Panc1 (cell line): ENCODE measurements at places on chromosomes 6 and 20.

DNA sequence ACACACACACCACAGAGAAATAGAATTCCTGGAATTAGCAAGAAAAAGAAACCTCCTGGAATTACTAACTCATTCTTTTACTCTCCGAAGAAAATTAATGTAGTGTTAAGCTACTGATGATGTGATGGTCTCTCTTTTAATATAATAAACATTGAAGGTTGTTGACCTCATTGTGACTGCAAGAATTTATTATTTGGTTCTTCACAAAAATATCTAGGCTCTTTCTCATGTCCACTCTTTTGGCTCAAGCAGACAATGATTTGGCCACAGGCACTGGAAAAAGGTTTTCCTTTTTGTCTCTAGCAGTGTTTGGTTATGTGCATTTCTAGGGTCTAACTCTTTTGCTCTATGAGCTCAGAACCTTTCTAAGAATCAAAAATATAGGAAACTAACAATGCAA lies 811.9 kb downstream of the TENT5A start:
- DNase-seq = no peak

- no peak for DNase-seq
These were observed 50.3 kb upstream of the LY86 start for GRCh38 chr6:6538261-6538660.

DNA sequence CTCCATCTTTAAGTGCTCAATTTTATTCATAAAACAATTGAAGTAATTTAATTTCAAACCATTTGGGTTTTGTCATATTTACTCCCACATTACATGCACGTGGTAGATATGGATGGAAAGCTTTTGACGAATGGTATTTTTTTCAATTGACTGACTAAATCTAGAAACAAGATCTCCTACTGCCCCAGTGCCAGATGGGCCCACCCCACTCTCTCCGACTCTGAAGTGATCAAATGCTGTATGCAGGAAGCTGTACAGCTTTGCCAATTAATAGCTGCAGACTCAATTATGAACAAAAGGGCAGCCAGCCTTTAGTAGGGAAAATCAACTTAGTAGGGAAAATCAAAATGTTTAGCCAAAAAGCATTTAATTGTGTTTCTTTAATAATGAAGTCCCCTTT lies 46.2 kb downstream of the PACRG start:
- DNase-seq = no peak

- no peak for DNase-seq
These were observed 199.2 kb upstream of the CDH4 start for GRCh38 chr20:61052776-61053442.

DNA sequence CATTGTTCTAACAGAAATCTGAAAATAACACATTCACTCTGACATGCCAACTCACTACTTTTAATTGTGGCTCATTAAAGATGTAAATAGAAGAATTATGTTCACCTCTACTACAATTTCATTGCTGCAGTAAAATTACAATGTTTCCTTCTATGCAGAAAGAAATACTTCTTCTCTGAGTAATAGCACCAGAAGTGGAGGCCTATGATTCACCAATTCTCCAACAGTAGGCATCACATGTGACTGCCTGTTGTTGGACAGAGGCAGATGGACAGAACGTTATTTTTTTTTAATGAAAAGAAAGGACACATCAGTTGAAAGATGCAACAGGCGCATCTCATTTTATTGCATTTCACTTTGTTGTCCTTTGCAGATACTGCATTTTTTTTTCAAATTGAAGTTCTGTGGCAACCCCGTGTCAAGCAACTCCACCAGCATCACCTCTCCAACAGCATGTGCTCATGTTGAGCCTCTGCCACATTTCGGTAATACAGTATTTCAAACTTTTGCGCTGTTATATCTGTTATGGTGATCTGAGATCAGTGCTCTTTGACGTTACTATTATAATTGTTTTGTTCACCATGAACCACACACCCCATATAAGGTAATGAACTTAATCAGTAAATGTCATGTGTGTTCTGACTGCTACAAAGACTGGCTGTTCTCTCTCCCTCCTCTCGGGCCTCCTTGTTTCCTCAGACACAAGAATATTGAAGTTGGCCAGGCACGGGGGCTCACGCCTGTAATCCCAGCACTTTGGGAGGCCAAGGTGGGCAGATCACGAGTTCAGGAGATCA lies 121.4 kb downstream of the ATXN1 start:
- peak; percentile 27 for DNase-seq

DNA sequence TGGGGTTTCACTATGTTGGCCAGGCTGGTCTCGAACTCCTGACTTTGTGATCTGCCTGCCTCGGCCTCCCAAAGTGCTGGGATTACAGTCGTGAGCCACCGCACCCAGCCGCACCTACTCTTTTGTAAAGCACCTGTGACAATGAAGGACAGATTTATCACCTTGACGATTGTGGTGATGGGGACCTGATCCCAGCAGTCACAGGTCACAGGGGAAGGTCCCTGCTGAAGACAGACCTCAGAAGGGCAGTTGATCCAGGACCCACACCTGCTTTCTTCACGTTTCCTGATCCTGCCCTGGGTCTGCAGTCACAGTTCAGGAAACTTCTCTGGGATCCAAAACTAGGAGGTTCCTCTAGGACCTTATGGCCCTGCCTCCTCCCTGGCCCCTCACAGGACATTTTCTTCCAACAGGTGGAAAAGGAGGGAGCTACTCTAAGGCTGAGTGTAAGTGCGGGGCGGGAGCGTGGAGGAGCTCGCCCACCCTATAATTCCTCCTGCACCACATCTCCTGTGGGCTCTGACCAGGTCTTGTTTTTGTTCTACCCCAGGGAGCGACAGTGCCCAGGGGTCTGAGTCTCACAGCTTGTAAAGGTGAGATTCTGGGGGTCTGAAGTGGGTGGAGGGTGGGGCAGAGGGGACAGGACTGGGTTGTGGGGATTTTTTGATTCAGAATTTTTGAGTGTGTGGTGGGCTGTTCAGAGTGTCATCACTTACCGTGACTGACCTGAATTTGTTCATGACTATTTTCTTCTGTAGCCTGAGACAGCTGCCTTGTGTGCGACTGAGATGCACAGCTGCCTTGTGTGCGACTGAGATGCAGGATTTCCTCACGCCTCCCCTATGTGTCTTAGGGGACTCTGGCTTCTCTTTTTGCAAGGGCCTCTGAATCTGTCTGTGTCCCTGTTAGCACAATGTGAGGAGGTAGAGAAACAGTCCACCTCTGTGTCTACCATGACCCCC lies 3.0 kb downstream of the HLA-E start:
- no peak for DNase-seq

DNA sequence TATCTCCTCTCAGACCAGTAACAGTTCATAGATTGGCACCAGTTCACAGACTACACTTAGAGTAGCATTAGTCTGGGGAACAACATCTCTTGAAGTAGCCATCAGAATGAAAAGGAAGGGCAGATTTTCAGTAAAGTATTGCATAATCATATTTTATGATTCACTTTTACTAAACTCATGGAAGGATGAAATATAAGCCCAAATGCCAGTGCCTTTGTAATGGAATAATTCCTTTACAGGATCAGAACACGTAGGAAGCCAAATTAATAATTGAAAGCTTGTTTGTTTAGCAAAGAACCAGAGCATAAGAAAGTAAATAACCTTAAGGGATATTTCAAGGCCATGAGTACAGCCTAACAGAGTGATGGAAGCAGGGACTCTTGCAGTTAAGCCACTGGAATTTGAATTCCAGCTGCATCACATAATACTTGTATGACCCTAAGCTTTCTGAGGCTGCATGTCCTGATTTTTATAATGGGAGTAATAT lies 11.4 kb upstream of the LOC128125822 start:
- no peak for DNase-seq

GRCh38 chr6:52725535-52726192 lies 37.6 kb downstream of the GSTA2 start:
- DNase-seq = no peak

DNA sequence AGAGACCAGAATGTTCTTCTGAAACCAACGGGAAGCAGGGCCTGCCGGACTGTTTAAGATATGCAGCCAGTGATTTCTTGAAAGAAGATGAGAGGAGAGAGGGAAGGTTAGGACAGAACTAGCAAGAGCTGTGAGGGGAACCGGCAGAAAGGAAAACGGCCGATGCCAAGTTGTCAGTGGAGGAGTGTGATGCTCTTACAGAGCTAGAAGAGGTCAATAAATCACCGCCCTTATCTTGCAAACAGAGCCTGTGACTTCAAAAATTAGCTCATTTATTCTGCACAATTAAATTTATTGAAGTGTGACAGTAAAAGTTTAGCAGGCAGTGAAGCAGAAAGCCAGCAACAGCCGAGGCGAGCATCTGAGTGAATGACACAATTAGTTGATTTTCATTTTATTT lies 509.5 kb upstream of the ID4 start:
- no peak for DNase-seq

DNA sequence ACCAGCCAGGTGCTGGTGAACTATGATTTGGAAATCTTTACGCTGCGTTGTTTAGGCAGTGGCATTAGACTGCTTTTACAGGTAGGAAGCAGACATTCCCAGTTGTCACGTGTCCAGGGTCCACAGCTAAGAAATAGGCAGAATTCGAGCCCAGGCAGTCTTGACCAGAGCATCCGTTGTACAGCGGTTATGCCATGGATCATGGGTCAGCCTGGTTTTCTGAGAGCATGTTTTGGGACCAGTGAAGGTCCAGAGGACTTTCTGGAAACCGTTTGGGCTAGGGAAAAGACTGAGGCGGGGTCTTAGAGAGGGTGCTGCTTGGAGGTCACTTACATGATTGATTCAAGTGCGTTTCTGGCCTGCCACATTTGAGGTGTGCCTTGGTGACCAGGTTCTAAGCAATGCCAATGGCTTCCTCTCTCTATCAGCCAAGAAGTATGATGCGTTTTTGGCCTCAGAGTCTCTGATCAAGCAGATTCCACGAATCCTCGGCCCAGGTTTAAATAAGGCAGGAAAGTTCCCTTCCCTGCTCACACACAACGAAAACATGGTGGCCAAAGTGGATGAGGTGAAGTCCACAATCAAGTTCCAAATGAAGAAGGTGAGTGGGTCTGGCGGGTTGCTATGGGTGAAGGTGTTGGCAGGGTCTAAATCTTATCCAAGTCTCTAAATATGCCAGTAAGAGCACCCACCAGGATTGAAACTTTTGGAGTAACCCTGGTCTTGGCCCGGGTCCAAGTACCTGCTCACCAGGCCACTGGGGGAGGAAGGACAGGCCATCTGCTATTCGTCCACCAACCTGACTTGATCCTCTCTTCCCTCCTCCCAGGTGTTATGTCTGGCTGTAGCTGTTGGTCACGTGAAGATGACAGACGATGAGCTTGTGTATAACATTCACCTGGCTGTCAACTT lies 1.8 kb downstream of the RPL10A start:
- DNase-seq = no peak

GRCh38 chr20:32943490-32944052 lies 60.7 kb downstream of the SUN5 start:
- DNase-seq = no peak

DNA sequence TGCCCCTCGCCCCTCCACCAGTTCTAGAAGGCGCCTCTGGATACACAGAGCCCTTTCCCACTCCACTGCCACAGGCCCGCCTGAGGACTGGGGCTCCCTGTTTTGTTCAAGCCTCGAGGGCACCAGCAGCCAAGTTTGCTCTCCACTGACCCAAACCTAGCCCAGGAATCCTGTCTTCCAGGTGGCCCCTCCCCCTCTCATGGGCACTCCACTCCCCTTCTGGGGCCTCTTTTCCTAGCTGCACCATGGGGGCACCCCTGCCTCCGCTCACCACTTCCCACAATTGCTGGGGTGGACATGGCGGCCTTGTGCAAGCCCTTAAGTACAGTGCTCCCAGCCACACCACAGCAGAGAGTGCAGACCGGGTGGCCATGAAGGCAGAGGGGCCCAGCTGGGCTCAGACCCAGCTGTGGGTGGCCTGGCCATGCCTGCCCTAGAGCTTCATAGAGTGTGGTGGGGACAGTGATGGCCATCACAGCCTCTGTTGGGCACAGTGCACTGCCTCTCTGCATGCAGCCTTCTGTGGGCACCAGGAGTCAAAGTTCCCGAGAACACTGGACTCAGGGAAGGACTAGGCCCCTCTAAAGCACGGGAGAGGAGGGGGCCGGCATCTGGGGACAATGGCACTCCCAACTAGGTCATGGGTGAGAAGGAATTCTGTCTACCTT lies 1.3 kb downstream of the MYL9 start:
- no peak for DNase-seq

GRCh38 chr6:82507112-82507511 lies 143.5 kb downstream of the TPBG start:
- no peak for DNase-seq

GRCh38 chr6:137399881-137400443 lies 94.2 kb downstream of the OLIG3 start:
- DNase-seq = no peak

DNA sequence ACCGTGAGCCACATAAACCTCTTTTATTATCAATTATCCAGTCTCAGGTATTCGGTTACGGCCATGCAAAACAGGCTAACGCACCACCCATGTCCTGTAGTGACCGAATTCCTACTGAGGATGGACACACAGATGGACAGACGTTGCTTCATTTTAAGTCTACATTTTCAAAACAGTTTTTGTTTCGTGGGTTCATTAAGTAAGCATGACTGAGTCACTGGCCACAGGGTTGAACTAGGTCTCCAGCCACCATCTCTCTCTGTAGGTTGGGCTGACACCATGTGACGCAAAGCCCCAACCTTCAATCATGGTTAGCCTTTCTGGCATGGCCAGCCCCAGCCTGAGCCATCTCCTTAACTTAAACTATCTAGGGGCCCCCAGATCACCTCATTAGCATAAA lies 110.0 kb upstream of the SLC22A23 start:
- no peak for DNase-seq

DNA sequence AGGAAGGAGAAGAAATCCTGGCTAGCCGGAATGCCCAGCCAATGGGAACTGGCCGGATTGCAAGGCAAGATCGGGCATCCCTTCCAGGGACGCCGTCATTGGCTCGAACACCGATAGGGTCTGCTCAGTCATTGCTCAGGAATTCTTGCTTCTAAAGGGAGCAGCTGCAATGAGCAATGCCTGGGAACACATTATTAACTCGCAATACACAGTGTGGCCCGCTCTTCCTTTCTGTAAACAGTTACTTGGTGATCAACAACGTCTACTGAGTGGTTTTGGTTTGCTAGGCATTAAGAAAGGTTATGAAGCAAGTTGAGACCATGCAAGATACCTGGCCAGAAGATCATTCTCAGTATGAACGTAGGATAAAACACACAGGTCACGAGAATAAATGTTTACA lies 165.4 kb upstream of the CITED2 start:
- peak; percentile 85 for DNase-seq

- DNase-seq = no peak
These were observed 212.6 kb downstream of the MOXD1 start for GRCh38 chr6:132188556-132189264.

DNA sequence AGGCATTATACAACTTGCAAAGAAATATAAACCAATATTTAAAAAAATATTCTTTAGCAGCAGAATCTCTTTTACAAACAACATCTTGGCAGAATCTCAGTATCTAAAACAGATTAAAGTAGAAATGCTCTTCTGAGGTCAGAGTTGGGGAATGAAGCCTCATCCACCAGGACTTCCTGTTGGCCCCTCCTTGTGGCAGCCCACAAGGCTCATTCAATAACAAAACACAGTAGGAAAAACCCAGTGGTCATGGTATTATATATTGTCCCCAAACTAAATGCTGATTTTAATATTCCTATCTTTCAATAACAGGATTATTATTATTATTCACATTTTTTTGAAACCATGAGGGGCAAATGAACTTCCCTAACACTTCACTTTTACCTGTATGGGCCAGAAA lies 368.6 kb downstream of the BTBD9 start:
- no peak for DNase-seq
